NCI-H2081 treated with DMSO at 0.1 percent for 48 hours (cell line): ENCODE measurements at places on chromosomes 3 and 15.

- no peak for DNase-seq
These were observed 30.0 kb downstream of the PDHB start for GRCh38 chr3:58403513-58404109.

GRCh38 chr3:4758957-4759656 is 220.1 kb upstream of the BHLHE40 start:
- DNase-seq: no peak

DNA sequence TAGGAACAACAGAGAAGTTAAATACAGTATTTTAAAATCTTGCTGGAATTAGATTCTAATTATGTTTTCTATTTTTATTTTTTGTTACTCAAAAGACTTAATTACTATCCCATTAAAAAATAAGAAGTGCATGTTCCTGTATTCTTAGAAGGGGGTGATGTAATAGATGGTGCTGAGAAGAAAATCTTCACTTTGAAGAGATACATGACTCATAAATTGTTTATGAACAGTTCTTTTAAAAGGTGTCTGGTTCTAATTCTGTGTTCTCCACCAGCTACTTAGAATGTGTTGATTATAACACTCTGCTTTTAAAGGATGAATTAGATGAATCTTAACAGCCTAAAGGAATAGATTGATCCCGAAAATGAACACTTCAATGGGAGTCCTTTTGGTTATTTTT is 8.2 kb downstream of the RCN2 start:
- no peak for DNase-seq

GRCh38 chr3:71127844-71128243 is 455.7 kb downstream of the FOXP1 start:
- no peak for DNase-seq

- no peak for DNase-seq
These were observed 111.7 kb downstream of the LMLN start for GRCh38 chr3:198071602-198072287.

DNA sequence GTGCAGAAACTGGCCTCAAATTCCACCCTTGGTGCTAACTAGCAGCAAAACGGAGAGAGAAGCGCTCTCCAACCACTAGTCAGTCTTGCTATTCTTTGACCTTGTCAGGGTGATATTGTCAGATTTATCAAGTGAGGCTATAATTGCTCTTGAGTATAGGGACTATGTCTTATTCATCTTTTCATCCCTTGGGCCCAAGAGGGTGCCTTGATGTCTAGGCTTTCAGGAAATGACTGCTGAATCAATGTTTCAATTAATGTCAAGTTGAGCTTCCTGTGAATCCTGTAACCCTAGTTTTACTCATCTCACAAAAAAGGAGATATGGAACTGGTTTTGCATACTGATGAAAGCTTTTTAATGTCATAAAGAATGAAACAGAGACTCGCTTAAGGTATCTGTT is 701.3 kb downstream of the EDEM1 start:
- no peak for DNase-seq

GRCh38 chr3:11799791-11800190 is 46.9 kb downstream of the TAMM41 start:
- DNase-seq: no peak

GRCh38 chr3:186124592-186124991 is 15.7 kb upstream of the ETV5 start:
- no peak for DNase-seq

DNA sequence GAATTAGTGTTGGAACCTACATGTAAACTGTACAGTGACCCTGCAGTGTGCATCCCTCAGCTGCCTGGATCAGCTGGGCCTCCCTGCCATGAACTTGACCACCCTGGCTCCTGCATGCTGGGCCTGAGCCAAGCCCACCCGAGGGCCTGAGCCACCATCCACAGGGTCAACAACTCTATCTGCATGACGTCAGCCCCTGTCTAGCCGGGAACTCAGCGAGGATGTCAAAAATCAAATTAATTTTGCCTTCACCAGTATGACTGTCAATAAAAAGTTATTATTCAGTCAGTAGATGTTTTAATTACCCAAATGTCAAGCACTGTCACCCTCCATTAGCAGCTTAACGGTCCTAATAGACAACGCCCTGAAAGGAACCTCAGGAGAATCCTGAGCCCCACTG is 181.4 kb downstream of the NTRK3 start:
- DNase-seq: no peak

DNA sequence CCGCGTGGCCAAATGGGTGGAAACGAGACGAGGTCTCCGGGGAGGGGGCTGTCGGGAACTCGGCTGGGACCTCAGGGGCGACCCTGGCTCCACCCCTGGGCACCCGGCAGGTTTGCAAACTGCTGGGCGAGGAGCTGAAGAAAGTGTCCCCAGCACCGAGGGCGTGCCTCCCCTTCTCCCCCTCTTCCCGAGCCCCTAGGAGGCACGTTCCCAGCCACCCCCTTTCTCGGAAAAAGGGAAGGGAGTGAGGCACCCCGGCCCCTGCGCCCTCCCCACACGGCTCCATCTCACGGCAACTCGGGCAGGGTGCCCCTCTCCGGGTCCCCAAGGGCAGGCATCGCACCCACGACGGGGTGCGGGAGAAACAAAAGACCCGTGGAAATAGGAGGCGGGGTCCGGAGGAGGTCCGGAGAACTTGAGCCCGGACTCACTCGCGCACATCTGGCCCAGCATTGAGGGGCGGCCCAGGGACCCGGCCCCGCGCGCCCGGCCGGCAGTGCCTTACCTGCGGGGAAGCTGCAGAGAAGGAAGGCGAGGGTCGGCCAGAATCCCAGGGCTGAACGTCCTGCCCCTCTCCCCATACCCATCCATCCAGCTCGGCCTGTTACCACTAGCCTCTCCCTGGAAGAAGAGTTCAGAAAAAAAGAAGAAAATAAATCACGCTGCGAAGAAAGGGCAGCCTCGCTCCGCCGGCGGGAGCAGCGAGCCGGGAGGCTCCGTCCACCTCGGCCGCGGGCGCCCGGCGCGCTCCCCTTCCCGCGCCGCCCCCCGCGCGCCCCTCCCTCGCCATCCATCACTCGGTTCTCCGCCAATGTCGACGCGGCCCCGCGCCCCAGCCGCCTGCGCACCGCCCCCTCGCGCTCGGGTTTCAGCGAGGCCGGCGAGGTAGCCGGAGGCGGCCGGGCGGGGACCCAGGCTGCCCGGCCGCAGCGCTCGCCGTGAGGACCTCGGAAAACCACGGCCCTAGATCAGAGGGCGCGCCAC is 16.3 kb downstream of the RGMA start:
- no peak for DNase-seq

GRCh38 chr3:126347543-126348161 is 9.6 kb downstream of the KLF15 start:
- DNase-seq: no peak

GRCh38 chr3:54304877-54305276 is 182.5 kb downstream of the CACNA2D3 start:
- DNase-seq: peak; percentile 60

- no peak for DNase-seq
These were observed 963.2 kb downstream of the PLOD2 start for GRCh38 chr3:145197821-145198220.

DNA sequence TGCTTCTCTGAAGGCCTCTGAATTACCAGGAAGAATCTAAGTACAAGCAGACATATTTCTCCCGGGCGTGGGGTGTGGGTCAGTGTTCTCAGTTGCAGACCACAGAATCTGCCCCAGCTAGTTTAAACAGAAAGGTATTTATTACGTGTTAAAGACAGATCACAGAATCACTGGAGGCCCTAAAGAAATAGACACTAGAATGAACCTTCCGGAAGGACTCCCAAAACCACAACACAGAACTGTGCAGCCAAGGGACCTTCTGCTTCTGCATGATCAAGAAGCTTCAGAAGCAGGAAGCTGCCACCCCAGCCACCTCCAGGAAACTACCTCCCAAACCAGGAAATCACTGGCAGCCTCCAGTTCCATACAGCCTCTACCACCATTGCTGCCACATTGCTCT is 32.7 kb upstream of the ZFAND6 start:
- no peak for DNase-seq

- no peak for DNase-seq
These were observed 197.2 kb downstream of the BCHE start for GRCh38 chr3:165640031-165640430.
